ENCODE measurements at places on chromosomes 7 and 10. TPM values are rescaled to one million over a fixed set of nuclear protein-coding genes. Genes with fewer than 3 reads are reported as not detected.

GRCh38 chr10:77494327-77494726 lies 143.3 kb downstream of the KCNMA1 start:
- no peak for DNase-seq

DNA sequence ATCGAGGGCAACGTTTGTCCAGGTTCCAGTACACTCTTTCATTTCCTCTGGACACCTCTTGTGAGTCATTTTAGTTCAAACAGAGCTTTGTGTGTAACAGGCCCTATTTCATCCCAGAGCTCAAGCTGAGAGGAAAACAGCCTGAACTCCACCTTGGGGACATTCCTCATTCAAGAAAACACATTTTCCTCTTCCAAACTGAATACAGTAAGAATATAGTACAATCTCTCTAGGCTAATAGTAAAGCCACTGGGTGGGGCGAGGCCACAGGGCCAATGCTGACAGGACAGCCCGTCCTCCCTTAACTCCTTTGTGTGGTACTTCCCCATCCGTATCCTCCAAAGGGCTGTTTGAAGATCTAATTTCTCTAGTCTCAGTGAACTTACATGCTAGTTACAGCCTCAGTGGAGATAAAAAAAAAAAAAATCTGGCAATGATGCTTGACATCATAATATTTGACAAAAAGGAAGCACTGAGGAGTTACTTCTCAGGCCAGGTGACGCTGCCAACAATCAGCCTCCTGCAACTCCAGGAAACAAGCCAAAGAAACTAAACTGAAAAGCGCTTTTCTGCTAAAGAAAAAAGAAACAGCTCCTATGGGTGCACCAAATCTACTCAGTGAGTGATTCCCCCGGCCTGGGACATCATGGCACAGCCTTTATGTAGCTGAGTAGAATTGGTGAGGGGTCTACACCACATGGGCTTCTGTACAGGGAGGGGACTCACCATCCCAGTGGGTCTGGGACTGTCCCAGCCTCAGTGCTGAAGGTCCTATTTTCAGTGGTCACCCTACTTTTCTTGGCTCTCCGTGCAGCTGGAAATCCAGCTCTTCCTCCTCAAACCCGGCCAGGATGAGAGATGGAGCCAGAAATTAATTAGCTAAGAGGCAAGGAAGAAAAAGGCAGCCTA lies 238.2 kb upstream of the NEBL start:
- no peak for DNase-seq

DNA sequence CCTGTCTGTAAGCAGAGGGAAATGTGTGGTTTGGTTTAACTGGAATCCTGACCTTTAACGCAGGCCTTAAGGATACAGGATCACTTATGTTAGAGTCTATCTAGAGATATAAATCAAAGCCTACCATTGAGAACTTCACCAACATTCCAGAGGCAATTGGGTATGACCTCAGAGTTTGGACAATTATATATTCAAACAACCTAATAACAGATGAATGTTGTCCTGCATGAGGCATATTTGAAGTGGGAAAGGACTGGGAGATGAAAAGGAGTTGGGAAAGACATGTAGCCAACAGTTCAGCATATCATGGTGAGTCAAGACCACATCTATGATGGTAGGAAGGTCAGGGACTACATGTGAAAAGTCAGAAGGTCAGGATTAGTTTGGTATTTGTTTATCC lies 274.2 kb downstream of the DOCK4 start:
- no peak for DNase-seq

CXCL12 gene
- 93.4 TPM for polyA plus RNA-seq

PCLO gene
- polyA plus RNA-seq = 0.01 TPM

EZH2 gene
- polyA plus RNA-seq = 17.0 TPM

DNA sequence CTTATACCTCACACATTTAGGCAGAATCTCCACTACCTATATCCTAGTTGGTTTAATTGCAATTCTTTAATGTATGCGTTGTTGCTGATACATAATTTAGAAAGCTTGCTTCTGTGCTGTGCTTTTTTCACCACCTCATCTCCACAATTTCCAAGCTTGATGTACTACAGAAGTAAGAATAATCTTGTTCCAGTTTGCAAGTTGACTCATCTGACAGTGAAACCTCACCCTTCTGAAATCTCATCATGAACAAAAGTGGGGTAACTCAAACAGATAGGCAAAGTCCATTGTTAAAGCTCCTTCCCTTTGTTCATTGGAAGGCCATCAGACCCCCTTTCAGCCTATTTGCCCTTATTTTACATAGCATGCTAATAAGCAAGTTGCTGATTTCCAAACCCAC lies 13.6 kb downstream of the EIF4EBP2 start:
- DNase-seq = no peak

DNA sequence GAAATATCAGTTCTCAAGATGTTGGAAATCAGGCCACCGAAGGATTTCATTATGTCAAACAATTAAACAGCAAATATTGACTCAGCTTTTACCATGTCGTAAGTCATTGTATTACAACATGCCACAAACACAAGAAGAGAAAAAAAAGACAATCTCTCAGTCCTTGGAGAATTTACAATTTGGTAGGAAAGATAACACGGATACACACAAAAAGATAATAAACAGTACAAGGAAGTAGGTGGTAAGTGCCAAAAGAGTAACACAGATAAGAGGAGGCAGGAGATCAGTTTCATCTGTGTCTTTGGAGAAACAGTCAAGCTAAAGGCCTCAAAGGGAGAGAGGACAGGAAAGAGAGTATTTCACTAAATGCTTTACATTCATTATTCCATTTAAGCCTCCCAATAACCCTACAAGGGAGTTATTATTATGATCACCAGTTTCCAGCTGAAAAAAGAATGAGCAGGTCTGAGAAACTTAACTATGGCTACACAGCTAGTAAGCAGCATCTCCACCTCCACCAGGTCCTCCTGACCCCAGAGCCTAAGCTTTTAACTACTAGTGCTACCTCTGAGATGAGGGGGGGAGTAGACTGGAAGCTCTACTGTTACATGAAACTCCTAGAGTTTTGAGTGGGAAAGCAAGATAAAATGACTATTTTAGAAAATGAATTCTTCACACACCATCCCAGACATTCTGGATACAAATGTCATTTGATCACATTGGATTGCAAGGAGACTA lies 13.9 kb upstream of the DNAJC1 start:
- DNase-seq = no peak

- DNase-seq = no peak
Observed at GRCh38 chr7:85191383-85191782, 4.5 kb upstream of the SEMA3D start.

GRCh38 chr10:86218160-86218559 lies 148.4 kb downstream of the GRID1 start:
- DNase-seq = no peak

UPK3BL2 gene
- polyA plus RNA-seq = 1.8 TPM

CACNA2D1 gene
- 19.5 TPM for polyA plus RNA-seq
